Stimulated activated CD4-positive, alpha-beta T cell treated with anti-CD3 and anti-CD28 coated beads, Interleukin-15, amount 100 ng/mL, for 1 hour (primary cell): ENCODE measurements at places on chromosomes 4 and X.

DNA sequence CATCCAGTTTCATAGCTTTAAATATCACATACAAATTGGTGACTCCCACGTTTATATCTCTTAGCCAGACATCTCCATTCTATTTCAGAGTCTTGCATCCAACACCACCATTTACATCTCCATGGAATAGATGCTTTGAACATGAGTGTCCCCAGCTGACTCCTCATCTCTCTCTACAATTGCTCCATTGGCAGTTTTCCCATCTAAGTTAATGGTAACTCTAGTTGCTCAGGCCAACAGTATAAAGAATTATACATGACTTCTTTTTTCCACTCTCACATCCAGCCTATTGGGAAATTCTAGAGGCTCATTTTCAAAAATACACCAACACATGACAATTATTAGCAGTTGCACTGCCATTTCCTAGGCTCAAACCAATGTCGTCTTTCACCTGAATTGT lies 388.2 kb downstream of the STIM2 start:
- no peak for DNase-seq

GRCh38 chr4:38958453-38959190 lies 73.6 kb downstream of the TMEM156 start:
- no peak for DNase-seq

DNA sequence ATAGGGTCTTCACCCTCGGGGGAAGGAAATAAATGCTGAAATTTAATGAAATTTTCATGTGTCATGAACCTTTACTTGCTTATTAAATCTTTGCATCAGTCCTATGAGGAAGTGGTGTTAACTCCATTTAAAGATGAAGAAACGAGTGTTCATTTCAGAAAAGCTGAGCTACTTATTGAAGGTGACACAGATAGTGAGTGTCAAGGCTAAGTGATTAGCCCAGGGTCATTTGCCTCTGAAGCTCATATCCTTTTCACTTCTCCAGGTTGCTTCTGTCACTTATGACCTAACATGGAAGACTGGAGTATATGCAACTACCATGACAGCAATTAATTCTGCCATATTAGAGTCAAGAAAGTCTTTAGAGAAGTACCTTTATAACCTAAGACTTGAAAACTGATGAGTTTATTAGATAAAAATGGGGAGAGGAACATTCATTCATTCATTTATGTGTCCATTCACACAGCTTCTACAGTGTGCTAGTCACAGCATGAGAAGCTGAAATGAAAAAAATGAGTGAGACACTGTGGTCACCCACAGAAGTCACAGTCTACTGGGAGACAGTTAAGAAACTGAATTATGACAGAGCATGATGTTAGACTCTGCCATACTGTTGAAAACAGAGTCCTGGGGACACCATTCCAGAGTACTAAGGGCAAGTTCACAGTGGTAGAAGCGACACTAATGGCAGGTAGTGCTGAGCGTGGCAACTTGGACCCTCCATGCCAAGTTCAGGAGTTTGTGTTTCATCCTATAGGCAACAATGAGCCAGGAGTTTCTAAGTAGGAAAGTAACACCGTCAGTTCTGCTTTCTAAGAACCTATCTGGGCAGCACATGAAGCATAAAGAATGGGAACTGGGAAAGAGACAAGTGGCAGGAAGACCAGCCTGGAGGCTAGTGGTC lies 21.3 kb downstream of the ALPK1 start:
- no peak for DNase-seq

- no peak for DNase-seq
Measured at GRCh38 chr4:40626183-40626990, 3.3 kb downstream of the RBM47 start.

DNA sequence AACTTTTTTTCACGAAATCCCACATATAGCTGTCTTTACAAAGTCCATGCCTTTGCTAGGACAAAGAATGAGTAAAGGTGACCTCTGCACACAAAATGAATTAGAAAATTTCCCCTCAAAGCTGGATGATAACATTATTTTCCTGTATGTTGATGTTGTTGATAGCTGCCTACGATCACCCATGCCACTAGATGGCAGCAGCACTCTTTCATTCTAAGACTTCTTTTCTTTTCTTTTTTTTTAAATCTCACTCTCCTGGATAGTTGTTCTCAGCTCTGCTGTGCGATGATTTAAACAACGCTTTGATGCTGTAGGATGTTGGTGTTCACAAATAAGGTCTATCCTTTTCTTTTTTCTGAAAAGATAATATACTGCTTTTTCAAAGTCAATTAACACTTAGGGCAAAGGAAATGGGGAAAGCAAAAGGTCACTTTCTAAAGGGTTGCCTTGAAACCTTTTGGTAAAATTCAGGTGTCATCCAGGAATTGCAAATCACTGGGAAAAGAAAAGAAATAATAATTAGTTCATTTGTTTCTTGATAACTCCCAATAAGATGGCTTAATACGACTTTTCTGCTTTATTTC lies 266.8 kb downstream of the C4orf33 start:
- DNase-seq: no peak

- no peak for DNase-seq
Measured at GRCh38 chrX:122046226-122046625, 998.8 kb downstream of the GLUD2 start.

DNA sequence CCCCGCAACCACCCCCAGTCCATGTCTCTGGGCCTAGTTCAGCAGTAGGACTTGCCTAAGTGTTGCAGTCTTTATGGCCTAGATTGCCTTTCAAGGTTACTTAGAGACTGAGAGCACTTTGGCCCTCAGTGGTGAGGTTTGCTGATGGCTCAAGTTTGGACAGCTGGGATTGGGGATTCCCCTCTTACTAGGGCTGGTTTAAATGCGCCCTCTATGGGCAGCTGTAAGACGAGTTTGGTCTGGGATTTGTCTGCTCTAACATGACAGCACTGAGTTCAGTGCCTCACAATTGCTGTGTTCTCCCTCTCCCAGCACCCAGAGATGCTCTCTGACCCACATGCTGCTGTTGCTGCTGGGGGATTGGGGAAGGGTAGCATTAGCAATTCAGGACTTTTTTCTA lies 23.1 kb downstream of the DACH2 start:
- DNase-seq: no peak

DNA sequence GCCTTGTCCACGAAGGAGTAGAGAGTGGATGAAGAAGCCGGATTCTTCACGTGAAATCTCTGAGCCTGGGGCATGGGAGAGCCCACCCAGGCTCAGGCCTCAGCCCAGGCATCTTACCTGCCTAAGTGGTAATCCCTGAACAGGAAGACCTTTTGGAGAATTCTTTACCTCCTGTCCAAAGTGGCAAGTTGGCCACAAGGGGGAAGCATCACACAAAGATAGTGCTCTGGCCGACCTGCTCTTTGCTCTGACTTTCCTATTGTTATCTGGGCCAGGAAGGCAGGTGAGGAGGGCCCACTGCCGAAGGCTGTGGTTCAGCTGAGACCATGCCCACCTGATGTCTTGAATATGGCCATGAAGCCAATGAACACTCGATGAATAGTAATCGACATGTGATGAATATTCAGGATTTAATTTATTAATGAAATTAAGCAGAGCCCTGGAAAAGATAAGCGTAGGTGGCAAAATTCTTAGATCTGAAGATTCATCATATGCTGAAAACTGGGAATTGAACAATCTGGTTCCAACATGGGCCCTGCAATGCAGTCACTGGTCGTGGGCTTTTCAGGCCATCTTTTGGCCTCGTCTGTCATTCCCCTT lies 93.8 kb downstream of the PDGFRA start:
- no peak for DNase-seq

DNA sequence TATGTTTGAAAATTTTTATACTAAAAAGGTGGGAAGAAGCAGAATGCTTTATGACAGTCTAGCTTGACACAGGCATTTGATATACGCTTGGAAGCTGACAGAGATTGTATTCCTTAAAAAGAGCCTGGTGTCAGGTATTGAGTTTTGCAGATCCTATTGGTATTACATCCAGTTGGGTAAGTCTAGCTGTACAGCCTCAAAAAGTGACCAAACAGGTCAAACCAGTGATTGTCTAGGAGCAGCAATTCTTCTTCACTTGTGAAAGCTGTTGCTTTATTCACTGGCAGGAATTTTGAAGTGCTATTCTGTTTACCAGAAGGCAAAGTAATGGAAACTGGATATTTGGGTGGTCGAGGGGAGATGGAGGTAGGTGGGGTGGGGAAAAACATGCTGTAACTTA lies 77.5 kb downstream of the UCHL1 start:
- DNase-seq: no peak

- DNase-seq: no peak
Measured at GRCh38 chrX:110825972-110826371, 30.4 kb upstream of the CHRDL1 start.

GRCh38 chrX:9940421-9940820 lies 26.7 kb upstream of the CLDN34 start:
- DNase-seq: no peak

DNA sequence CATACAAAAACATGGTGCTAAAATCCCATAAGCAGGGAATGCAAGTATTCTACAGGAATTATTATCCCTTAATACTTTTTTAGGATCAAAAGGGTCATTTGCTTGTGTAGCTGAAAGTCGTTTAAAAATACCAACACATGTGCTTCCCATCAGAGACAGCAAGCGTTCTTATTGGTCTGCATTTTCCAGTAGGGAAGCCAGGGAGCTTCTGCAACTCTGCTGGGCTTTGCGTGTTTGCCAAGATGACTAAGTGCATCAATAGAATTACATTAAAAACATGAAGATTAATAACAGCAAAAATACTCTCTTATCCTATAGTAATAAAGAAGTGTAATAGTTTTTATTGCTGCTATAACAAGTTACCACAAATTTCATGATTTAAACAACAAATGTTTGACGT lies 111.2 kb downstream of the QDPR start:
- DNase-seq: no peak

DNA sequence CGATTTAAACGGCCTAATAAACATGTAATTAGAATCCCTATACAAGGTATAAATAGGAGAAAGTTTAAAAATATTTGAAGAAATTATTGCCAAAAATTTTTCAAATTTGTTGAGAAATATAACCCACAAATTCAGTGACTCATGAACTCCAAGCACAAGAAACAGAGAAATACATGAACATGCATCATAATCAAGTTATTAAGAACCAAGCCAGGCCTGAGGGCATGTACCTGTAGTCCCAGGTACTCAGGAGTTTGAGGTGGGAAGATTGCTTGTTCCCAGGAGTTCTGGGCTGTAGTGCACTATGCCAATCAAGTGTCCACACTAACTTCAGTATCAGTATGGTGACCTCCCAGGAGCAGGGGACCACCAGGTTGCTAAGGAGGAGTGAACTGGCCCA lies 341.9 kb downstream of the CAMK2D start:
- DNase-seq: no peak

DNA sequence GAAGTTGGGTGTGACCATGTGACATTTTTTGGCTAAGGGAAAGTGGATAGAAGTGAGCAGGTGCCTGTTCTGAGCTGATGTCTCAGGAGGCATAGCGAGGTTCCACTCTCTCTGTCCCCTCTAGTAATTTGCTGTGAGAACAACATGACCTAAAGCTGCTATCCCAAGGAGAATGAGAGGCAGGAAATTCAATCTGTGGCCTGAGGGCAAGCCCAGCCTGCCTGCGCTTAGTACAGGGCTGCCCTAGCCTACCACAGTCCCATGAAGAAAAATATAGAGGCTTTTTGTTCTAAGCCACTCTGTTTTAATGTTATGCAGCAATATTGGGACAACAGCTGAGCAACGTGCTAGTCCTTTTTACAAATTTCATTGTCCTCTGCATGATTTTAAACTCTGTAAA lies 193.1 kb downstream of the LDB2 start:
- no peak for DNase-seq

DNA sequence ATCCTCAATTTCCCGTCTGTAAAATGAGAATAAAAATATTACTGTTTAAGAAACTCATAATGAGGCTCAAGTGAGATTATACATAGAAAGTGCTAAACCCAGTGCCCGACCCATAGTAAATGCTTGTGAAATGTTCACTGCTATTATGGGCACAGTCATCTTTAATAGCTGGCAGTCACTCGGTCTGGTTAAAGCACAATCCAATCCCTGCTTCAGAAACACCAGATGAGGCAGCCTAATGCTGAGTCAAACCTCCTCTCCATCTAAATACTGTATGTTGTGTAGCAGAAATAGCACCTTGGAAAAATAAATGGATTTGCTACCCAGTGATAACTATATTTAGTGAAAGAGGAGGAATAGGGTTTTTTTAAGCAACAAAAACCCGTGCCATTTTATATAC lies 14.5 kb downstream of the EVC2 start:
- no peak for DNase-seq

- no peak for DNase-seq
Measured at GRCh38 chr4:118173956-118174725, 139.9 kb downstream of the NDST3 start.

GRCh38 chr4:152014280-152014679 lies 253.5 kb upstream of the GATB start:
- peak; percentile 31 for DNase-seq

GRCh38 chr4:140300271-140300970 lies 73.0 kb upstream of the SCOC start:
- DNase-seq: no peak

GRCh38 chr4:25096981-25097443 lies 63.2 kb downstream of the SEPSECS start:
- no peak for DNase-seq

DNA sequence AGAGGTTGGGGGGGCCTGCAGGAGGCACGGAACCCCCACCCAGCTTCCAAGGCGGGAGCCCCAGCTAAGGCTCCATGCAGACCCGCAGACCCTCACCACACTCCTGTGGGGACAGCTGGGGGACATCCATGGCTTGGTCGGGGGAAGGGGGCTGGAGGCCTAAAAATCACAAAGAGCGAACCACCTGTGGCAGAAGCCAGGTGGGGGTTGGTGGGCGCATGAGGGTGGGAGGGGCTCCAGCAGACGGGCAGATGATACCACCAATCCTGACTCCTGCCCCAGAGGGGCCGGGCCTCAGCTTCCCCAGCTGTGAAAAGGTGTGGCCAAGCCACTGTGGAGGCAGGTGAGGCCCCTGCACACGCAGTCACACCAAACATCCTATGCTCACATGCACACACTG lies 111.6 kb downstream of the FAM53A start:
- DNase-seq: no peak

- no peak for DNase-seq
Measured at GRCh38 chr4:124163401-124163800, 549.1 kb downstream of the ANKRD50 start.

DNA sequence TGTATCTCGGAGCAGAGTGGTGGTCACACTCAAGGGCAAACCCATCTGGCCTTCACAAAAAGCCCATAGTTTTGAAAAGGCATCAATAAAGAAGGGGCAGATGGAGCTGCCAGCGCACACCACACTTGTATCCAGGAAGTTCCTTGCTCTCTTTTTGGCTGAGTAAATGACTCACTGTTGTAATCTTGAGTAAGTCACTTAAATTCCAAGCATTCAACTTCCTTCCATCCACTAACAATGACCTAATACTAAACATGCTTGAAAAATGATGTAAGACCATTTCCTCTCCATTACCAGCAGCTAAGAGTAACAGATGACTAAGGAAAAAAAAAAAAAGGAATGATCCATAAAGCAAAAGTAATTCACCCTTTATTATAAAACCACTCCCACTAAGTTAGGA lies 32.4 kb upstream of the MYOZ2 start:
- DNase-seq: no peak
